ENCODE measurements at places on chromosomes 11 and 22.
A peak's percentile ranks its signal among the peaks of the same experiment; 100 is the strongest.

DNA sequence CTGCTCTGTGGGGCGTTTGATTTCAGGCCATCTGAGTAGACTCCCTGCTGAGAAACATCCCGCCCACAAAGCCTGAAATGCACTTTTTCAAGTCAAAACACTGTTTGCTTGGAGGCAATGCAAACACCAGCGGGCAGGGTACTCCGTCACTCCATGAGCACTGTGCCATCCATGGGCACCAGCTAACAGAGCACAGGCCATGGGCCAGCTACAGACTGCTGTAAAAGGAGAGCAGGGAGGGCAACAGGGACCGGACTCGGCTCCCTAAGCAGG is 16.6 kb upstream of the EFCAB6 start:
- no peak for DNase-seq

GRCh38 chr11:79461144-79461543 is 20.3 kb upstream of the TENM4 start:
- no peak for DNase-seq

DNA sequence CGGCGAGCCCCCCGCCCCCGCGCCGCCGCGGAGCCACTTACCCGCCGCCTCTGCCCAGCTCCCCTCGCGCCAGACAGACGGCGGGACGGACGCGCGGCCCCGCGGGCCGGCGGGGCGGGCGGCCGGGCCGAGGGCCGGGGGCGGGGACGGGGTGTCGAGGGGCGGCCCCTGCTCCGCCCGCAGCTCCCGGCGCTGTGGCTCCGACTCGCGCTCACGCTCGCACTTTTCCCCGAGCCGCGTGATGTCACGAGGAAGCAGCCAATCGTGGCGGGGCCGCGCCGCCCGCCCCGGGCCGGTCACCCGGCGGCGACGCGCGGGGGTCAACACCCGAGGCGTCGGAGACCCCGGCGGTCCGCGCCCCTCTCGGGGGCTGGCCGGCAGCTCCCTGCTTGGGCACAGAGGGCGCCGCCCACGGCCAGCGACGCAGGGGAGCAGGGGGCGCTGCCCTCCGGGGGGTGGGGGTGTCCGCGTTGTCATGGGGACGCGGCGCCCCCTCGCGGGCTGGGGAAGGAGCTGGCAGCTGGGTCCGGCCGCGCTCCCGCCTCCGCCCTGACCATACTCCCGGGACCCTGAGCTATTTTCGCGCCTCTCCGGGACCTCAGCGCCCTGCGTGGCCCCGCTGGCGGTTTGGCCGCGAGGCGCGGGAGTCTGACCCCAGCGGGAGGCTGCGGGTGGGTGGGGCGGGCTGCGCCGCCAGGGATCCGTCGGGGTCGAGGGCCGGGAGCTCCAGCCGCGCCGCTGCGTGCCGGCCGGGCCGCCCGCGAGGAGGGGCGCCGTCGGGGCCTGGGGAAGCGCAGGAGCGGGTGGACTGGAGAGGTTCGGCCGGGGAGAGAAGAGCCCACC is at the start of gene CHRM4:
CHRM4 (minus strand) TSS at position 199 of the 843 bp plus-strand sequence. CDS start 5,219 bp downstream, outside the sequence.
- DNase-seq, result no peak

DNA sequence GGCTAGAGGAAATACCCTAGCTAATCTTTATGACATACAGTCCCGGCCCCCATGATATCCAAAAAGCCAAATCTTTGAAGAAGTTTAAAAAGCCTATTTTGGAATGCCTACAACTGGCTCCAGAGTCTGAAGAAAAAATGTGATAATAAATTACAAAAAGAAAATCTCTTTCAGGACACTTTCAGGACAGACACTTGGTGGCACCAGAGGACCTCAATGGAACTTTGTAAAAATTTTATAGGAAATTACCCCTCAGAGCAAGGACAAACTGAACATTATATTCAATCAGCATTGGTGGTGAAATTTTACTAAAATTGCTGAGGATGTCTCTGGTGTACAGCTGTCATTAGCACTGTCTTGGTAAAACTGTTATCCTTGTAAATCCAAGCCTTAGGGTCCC is 81.0 kb downstream of the CCDC73 start:
- no peak for DNase-seq

DNA sequence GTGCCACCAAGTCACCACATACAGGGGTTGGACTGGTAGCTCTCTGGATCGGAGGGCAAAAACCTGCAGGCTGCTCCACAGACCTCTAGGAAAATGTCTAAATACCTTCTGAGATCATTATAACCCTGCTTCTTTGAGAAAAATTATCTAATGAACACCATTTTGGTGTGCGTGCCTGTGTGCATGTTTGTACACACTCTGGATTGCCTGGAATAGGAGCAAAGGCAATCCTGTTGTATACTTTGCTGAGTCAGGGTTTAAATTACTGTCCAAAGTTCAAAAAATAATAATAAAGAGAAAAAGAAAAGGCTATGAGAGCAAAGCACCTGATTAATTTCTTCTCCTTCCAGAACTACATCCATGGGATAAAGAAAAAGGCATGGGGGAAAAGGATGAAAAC is 11.0 kb downstream of the JAML start:
- no peak for DNase-seq

GRCh38 chr11:78350091-78350645 is 67.5 kb downstream of the GAB2 start:
- no peak for DNase-seq

DNA sequence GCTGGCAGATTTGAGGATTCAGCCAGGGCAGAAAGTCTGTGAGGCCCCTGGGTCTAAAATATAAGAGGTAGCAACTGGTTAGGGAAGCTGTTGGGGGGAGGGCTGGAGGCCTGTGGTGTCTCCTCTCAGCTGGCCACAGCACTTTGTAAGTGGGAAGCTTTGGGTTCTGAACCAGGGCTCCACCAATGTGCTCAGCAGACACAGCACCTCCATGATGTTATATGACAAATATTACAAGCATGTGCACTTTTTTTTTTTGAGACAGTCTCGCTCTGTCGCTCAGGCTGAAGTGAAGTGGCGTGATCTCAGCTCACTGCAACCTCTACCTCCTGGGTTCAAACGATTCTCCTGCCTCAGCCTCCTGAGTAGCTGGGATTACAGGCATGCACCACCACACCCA is 8.0 kb downstream of the ARHGAP1 start:
- DNase-seq, result no peak

GRCh38 chr11:9066433-9066925 is 24.9 kb downstream of the SCUBE2 start:
- no peak for DNase-seq

DNA sequence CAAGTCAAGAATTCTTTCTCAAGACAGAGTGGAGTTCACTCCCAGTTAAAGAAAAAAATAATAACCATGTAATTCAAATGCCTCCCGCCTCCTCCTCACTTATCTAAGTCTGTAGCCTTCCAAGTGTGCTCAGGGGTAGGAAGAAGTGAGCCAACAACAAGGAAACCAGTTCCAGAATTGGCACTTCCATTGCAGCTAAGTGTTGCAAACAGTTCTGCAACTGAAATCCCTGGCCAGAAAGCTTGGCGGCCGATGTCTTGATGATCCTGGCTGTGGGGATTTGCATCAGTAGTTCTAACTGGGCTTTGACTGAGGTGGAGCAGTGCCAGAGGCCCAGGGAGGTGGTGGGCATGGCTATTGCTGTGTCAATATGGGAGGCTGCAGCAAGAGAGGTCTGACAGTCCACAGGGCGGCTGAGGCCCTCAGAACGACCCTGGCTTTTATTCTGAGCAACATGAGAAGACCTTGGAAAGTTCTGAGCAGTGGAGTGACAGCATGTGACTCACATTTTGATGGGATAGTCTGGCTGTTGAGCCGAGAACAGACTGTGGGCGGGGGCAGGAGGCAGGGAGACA is 19.2 kb downstream of the DHCR7 start:
- DNase-seq, result no peak

GRCh38 chr11:125292100-125292499 is 127.5 kb downstream of the PKNOX2 start:
- no peak for DNase-seq

GRCh38 chr11:93370260-93370659 is 39.7 kb downstream of the DEUP1 start:
- DNase-seq, result no peak

GRCh38 chr22:19149991-19150390 is at the start of gene GSC2:
Gene GSC2 (minus strand): TSS chr22:19150292. CDS start chr22:19150283, 9 bp downstream.
- DNase-seq, result no peak

DNA sequence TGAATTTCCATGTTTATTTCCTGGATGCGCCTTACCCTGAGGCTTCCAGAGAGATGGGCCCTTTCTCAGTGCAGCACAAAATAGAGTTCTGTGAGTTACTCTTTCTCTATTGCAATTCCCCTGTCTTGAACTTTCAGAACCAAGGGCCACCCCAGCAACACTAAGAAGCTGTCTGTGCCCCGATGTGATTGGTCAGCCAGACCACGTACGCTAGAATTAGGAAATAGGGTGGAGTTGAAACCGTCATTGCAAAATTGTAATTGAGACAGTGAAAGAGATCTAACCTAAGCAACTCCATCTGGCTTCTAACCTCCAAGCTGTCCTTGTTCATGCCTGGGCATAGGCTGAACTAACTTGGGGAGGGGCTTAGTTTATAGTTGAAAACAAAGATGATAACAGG is 981.3 kb downstream of the OPCML start:
- DNase-seq, result no peak

- peak; percentile 45 for DNase-seq
Measured at GRCh38 chr11:11171854-11172253, 181.2 kb downstream of the CSNK2A3 start.

DNA sequence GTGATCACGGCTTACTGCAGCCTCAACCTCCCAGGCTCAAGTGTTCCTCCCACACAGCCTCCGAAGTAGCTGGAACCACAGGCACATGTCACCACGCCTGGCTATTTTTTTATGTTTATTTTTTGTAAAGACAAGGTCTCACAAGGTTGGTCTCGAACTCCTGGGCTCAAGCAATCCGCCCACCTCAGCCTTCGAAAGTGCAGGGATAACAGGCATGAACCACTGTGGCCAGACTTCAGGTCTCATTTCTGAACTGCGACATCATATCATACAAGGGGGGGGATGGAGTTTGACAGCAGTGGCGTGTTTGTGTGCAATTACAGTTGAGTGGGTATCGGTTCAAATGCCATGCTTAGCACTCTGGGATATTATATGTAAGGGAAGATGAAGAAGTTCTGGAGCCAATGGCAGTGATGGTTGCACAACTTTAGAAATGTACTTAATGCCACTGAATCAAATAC is 6.9 kb downstream of the NAALADL1 start:
- DNase-seq, result no peak

DNA sequence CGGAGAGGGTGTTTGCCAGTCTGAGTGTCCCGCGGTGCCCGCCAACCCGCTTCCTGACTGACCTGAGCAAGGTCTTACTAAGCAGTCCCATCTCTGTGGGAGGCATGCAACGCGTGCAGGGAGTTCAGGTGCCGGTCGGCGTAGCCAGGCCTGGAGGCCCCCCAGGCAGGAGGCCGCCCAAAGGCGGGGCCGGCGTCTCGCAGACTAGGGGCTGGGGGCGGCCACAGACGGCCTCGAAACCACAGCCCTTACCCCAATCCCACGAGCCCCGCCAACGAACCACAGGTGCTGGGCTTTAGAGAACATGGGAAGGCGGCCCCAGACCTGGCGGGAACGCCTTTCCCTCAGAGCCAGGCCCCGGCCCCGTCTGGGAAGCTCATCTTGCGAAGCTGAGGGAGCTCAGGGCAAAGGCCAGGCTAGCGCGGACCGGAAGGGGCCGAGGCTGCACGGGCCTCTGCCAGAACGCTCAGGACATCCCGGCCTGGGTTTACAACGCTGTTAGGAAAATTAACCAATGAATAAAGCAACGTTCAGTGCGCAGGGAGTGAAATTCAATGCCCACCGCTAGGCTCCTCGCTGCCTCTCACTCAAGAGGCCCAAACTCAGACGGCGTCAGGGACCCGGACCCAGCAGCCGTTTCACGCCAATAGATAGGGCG is 2.1 kb upstream of the MTFP1 start:
- peak; percentile 41 for DNase-seq

- DNase-seq, result no peak
Measured at GRCh38 chr11:66287211-66287888, 1.6 kb downstream of the YIF1A start.

DNA sequence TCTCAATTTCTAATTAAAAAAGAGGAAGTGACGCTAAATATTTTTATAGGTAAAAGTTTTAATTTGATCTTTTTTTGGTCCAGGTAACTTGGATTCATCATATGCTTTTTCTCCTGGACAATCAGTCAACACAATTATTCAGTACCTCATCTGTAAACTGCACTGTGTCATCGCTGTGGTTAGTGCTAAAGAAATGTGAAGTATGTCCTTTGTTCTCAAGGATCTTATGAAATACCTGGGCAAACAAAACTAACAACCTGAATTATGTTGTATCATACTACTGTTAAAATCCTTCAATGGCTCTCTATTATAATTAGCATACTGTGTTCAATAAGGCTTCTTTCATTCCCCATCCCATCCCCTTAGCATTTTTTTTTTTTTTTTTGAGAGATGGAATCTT is 19.9 kb upstream of the SCN3B start:
- no peak for DNase-seq

GRCh38 chr11:17564687-17565042 is 17.6 kb downstream of the OTOG start:
- DNase-seq, result no peak

GRCh38 chr11:64858467-64859263 is 14.2 kb upstream of the CDC42BPG start:
- DNase-seq, result peak; percentile 72

DNA sequence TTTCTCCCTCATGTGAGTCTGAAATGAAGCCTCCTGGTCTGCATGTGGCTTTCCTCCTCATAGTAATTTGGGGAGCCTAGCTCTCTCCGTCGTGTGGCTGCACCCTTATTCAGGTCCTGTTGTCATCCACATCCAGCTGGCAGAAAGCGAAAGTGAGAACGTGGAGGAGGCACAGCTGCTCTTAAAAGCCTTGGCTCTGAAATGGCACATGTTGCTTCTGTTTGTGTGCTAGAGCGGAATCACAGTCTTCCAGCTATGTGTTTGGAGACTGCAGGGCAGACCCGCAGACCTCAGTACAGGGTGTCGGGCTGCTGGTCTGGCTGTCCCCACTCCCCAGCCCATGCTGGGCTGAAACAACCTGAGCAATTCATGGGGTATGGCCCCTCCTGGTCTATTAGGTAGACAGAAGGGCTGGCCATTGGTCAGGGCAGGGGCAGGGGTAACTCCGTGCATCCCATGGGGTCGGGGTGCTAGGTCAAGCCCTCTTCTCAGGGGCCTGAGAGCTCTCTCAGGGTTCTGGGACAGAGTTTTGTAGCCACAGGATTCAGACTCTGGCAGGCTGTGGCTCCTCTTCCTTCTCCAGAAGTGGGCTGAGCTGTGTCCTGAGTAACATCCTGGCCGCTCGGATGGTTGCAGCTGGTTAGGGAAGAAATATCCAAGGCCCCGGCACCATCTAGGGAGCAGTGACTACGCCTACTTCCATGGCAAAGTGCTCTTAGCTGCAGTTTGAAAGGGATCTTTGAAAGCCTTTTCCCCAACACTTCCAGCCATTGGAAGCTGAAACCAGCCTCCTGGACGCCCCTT is 50.6 kb downstream of the C11orf96 start:
- DNase-seq, result no peak

GRCh38 chr22:36926721-36927435 is 13.4 kb downstream of the CSF2RB start:
- DNase-seq, result no peak

Measured in activated gamma-delta T cell treated with Interleukin-2 at 50 U/mL for 16 hours (primary cell).